ENCODE measurements at places on chromosomes 7 and 10.

- DNase-seq = no peak
These were observed 445 bp upstream of the PVRIG start for GRCh38 chr7:100219271-100219737.

GRCh38 chr10:130807096-130807495 is 504.4 kb downstream of the TCERG1L start:
- DNase-seq = no peak

DNA sequence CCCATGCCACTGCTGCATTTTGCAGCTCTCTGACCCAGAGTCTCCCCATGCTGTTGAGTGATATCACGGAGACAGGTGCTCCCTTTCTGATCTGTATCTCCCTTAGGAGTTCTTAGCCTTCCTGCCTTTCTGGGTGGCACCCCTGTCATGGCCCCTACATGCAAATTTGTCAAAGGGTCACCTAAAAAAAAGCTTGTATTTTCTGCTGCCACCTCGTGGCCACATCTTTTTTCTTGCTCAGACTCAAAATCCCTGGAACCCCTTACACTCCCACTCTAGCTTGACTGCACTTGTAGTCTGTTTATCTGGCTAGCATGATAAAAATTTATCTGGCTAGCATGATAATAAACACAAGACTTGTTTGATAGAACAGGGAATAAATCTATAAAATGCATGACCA is 809.1 kb downstream of the SORCS1 start:
- DNase-seq = no peak

DNA sequence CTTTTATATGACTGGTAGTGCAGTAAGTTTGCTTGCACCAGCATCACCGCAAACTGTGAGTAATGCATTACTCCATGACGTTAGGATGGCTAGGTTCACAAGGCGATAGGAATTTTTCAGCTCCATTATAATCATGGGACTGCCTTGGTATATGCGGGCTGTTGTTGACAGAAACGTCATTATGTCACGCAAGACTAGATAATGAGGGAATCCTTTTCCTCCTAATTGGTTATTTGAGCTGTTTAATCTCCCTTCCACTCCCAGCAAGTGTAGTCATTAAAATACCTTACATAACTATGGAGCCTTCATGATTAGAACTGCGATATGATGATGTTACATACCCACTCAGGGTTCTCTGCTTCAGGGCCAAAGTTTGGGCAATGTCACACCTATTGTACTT is 17.3 kb downstream of the KLLN start:
- DNase-seq = no peak

DNA sequence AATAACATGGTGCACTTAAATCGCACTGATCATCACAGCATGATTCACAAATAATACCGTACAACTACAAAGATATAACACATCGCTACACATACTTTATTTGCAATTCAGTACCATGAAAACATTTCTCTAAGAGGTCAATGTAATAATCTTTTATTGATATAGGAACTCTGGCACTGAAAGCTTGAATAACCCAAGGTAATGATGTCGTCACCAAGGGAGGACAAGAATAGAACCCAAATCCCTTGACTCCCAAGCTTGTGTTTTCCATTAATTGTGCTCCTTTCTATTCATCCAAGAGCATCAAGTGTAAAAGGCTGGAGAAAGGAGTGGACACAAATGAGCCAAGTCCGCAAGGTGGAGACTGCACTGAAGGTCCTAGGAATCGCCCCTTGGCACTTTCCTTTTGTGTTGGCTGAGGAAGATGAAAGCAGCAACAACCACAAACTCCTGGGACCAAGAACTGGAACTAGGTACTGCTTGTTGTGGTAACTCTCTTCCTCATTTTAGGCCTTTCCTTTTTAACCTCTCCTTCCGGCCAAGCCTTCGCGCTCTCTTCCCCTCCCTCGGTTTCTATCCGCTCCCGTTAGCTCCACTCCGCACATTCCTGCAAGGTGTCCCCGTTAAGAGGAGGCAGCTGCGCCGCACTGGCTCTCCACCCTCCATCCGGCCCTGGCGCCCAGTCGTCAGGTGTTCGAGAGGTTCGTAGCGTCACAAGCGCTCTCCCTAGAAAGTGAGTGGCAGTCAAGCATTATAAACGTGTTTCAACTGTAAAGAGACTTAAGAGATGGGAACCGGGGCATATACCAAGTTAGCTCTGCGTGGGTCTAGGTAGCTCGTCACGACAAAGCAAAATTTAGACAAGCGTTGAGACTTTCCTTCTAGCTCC is 1.0 kb upstream of the CBLL1 start:
- DNase-seq = peak; percentile 80

DNA sequence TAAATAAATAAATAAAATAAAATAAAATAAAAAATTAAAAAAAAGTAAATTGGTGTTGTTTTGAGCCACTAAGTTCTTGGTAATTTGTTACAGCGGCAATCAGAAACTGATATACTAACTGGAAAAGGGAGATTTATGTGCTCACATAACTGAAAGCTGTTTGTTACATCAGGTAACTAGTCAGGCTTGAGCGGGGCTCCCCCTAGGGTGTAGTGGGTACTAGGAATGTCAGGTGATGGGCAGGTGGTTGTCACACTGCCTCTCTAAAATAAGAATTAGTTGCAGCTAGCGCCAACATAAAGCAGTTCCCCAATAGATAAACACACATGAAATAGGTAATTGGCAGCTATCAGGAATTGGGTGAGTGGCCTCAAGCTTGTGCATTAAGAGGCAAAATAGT is 1336.9 kb downstream of the XPNPEP1 start:
- no peak for DNase-seq

DNA sequence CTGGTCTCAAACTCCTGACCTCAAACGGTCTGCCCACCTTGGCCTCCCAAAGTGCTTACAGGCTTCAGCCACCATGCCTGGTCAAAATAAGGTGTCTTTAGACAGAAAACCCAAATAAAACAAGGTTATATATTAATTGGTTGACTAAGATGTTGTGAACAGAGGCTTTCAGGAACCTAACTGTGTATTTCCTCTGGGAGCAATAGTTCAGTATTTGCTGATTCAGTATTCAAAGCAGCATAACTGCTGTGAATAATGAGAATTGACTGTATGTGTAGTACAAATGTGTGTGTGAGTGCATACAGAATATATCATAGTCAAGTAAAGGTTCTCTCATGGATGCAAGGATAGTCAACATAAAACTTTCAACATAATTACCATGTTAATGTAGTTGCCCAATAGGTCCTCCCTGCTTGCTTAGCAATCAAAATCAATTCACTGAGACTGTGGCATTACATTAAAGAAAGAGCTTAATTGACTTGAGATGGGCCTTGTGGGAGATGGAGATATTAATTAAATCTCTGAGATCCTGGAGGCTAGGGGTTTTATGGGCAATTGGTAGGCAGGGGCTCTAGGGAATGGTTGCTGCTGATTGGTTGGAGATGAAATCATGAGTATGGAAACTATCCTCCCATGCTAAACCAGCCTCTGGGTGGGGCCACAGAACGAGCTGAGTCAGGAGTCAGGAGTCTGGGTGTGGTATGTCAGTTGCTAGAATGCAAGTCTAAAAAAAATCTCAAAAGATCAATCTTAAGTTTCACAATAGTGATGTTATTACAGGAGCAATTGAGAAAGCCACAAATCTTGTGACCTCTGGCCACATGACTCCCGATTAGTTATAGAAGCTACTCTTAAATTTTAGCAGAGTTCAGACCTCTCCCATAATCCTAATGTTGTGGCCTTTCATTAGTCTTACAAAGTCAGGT is 162.7 kb downstream of the AKR1D1 start:
- DNase-seq = no peak

- no peak for DNase-seq
These were observed 5.5 kb downstream of the AP3M1 start for GRCh38 chr10:74145133-74145532.

GRCh38 chr10:76840802-76841201 is 796.8 kb downstream of the KCNMA1 start:
- no peak for DNase-seq

- DNase-seq = no peak
These were observed 14.3 kb downstream of the GALNT17 start for GRCh38 chr7:71145906-71146901.

- no peak for DNase-seq
These were observed 250.6 kb upstream of the GALNT17 start for GRCh38 chr7:70881167-70881847.

- no peak for DNase-seq
These were observed 12.7 kb upstream of the MACC1 start for GRCh38 chr7:20229646-20230500.

DNA sequence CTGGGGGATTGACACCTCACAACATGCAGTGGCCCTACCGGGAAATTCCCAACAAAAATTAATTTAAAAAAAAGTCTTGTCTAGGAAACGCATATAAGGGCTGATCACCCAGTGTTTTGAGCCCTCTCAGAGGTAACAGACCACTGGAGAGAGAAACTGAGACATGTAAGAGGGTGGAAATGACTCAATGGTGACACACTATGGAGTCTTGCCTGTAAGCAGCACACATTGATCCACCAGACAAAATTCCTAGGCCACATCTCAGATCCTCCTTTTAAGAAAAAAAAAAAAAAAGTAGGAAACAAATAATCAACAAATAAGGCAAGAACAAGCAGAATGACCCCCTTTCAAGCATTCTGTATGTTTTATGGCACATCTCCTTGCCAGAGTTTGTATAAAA is 296.2 kb downstream of the MAGI2 start:
- no peak for DNase-seq

- DNase-seq = no peak
These were observed 282.9 kb downstream of the PAXIP1 start for GRCh38 chr7:154720016-154720415.

GRCh38 chr10:3106928-3107425 is 39.6 kb downstream of the PFKP start:
- DNase-seq = no peak

GRCh38 chr10:113177936-113178335 is 227.9 kb downstream of the TCF7L2 start:
- DNase-seq = no peak

DNA sequence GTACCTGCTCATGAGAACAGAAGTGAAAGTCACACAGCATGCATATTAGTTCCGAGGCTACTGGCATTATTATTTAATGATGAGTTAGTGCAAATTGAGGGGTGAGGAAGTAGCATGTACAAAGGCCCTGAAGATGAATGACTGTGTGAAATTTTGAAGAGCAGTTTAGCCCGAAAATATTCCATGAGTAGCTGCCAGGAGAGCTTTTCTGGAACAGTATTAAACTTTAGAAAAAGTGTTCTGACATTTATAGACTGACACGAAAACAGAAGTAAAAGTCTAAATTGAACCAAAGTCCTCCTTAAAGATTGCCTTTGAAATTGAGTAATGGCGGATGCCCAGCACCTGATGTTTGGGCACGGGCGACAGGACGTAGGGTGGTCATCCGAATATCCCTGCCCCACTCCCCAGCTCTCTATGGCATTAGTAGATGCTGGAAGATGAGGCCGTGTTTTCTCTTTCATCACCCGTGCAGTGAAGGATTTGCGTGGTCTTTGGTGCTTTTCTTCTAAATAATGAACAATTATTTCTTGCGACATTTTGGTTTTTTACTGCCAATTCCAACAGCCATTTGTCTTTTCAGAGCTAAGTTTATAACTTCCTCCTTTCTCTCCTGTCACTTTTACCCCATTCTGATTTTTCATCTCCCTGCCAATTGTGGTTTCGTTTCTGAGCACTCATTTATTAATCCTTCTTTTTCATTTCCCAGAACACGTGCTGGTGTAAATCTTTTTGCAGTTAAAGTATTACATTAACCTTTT is 192.6 kb downstream of the MGMT start:
- DNase-seq = no peak

DNA sequence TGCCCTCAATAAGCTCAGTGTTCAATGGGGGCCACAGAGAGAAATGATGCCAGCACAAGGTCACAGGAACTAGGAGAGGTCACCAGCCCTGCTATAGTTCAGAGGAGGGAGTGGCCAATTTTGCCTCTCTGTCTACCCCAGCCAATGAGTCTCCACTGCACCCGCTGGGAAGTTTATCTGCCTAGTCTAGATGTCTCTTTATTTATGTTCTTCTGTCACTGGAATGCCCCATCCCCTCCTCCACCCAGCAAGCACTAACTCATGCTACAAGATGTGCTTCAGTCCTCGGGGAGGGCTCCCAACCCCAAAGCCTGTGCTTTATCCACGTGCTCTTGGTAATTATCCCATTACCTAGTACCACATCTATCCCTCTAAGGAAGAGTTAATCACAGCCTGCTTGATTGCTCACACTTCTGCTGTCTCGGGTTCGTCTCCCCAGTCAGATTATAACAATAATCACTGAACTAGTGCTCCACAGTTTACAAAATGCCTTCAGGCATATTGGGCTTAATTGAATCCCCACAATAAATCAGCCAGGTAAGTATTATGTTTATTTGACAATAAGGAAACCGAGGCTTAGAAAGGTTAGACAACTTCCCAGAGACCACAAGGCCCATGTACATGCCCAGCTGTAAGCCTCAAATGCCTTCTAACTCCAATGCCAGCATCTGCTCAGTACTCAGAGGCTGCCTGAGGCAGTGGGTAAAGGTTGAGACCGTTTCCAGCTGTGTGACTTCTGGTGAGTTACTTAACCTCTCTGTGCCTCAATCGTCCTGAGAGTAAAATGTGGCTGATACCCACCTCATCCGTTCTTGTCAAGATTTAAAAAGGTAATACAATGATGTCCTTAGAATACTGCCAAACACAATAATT is 3.9 kb downstream of the HIP1 start:
- no peak for DNase-seq

- no peak for DNase-seq
These were observed 102.7 kb downstream of the MACC1 start for GRCh38 chr7:20114468-20114867.

DNA sequence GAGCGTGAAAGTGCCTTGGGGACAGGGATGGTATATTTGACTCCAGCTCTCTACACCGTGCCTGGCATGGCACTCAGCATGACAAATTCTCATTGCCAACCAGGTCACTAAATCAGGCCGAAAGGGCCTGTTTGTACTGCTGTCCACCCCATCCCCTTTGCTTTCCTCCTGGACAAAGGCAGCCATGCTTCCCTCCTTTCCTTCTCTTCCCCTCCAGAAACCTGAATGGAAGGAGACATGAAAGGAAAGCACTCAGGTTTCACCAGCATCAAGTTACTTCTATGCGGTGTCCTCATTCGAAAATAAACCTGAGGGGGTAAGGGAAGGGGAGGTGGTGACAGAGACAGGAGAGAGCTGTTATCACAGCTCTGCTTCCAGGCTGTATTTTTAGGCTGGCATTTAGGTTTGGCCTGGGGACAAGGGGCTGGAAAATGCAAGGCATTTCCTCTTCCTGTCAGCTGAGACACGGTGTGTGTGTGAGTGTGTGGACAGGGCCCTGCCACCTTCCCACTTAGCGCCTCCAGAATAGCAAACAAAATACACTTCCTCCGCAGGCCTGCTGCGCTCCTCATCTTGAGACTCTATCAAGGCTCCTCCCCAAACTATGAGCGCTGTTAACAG is 79.9 kb upstream of the COL13A1 start:
- DNase-seq = peak; percentile 85

- no peak for DNase-seq
These were observed 518.1 kb upstream of the AKR1E2 start for GRCh38 chr10:4307910-4308309.
